GM23248 (cell line): ENCODE measurements at places on chromosomes 13 and 19. TPM values are rescaled to one million over a fixed set of nuclear protein-coding genes. Genes with fewer than 3 reads are reported as not detected.

- DNase-seq = no peak
Measured at GRCh38 chr13:78319101-78319627, 284.2 kb downstream of the POU4F1 start.

GRCh38 chr19:23996549-23996948 is 81.9 kb downstream of the ZNF726 start:
- DNase-seq = peak; percentile 14

DNA sequence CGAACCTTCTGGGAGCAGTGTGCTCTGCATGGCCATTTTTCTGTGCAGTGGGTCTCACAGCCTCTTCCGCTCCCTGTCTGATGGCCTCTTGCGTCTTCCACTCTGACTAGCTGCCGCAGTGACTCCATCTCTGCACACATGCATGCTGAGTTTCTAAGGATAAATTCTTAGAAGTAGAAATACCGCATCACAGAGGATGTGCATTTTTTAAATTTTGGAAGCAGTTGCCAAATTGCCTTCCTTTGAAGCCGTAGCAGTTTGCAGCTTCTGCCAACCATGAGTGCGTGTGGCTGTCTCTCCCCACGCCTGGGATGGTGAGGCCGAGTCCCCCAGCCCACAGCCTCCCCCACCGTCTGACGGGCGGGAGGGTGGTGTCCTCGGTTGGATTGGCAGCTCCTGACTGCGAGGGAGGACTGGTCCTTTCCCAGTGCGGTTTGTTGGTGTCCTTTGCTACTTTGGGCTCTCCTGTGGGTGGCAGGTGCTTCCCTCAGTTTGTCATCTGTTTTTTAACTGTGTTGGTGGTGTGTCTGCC is 9.8 kb downstream of the FZR1 start:
- no peak for DNase-seq

DNA sequence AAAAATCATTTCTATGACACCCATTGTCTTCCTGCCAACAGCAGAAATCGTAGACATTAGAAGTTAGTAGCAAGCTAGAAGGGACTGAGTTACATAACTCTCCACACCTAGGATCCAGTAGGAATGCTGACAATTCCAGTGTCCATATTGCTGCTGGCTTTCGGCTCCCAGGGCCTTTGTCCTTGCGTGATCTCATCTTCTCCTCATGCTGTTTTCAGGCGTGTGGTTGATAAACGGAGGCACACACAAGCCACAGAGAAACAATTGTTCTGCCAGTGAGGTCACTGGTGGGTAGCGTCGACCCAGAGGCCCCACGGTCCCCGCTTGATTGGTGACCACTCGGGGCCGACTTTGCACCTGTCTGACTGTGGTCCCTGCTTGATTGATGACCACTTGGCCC is 31.6 kb upstream of the F7 start:
- DNase-seq = no peak

Gene ZIC2
- total RNA-seq = not detected in 2 replicates

DNA sequence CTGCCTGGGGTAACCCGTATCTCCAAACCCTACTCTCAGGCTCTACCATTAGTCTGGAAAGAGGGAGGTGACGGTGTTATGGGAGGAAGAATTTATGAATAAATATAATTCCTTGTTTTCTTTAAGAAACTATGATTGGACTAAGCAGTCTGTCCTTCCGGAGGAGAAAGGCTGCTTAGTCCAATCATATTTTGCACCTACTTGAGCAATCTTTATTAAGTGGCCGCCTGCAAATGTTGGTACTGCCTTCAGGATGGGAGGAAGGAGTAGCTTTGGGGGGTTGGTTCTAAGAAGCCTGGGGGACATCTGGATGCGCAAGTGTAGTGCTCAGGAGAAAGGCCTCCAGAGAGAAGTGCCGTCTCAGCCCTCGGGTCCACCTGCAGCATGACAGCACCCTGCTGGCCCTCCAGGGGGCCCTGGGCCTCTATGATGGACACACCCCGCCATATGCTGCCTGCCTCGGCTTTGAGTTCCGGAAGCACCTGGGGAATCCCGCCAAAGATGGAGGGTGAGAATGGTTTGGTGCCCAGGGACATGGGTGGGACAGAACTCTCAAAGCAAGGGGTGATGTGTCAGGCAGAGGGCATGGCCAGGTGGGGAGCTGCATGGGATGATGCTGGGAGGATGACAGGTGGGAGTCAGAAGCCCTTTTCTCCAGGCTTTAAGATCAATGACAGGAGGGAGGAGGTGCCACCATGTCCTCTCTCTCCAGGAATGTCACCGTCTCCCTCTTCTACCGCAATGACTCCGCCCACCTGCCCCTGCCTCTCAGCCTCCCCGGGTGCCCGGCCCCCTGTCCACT is 4.1 kb downstream of the ACP4 start:
- peak; percentile 22 for DNase-seq

DNA sequence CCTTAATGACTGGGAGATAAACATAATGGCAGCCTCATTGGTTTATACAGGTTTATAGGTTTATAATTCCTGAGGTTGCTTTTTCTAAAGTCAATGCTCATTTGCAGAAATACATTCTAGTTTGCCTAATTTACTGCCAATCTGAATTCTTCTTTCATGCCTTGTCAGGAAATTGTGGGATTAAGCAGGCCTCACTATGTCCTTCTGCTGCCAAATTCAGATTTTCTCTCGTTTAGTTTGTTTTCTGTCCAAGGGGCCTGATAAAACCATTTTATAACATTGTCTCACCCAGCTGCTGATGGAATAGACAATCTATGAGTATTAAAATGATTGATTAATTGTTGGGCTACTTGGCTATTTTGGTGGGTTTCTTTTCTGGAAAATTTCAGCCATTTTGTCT is 42.4 kb upstream of the OBI1 start:
- DNase-seq = no peak

GRCh38 chr19:44570984-44571684 is 41.7 kb upstream of the CEACAM20 start:
- peak; percentile 80 for DNase-seq

GRCh38 chr19:46955813-46956371 is 63.7 kb upstream of the NPAS1 start:
- no peak for DNase-seq

Gene RUBCNL
- 2.1 and 2.7 TPM in 2 replicates for total RNA-seq

DNA sequence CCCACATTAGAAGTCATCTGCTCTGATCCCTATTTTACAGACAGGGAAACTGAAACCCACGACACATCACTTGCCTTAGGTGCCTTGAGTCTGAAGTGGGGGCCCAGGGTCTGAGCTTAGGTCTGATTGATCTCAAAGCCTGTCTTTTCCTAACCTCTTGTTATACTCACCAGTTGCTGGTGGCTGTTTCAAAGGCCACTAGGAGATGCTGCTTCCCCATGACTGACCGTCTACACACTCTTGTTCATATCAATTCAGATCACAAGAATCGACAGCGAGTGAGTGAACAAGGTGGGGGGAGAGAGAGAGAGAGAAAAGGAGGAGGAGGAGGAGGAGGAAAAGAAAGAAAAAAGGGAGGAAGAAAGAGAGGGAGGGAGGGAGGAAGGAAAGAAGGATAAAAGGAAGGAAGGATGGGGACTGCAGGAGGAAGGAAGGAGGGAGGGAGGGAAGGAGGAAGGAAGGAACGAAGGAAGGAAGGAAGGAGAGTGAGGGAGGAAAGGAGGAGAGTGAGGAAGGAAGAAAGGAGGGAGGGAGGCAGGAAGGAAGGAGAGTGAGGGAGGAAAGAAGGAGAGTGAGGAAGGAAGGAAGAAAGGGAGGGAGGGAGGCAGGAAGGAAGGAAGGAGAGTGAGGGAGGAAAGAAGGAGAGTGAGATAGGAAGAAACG is 3.3 kb downstream of the OR10H1 start:
- DNase-seq = no peak
